ENCODE measurements at places on chromosomes 6 and 20.

GRCh38 chr6:43055966-43056365 is 2.3 kb upstream of the CUL7 start:
- DNase-seq: no peak

DNA sequence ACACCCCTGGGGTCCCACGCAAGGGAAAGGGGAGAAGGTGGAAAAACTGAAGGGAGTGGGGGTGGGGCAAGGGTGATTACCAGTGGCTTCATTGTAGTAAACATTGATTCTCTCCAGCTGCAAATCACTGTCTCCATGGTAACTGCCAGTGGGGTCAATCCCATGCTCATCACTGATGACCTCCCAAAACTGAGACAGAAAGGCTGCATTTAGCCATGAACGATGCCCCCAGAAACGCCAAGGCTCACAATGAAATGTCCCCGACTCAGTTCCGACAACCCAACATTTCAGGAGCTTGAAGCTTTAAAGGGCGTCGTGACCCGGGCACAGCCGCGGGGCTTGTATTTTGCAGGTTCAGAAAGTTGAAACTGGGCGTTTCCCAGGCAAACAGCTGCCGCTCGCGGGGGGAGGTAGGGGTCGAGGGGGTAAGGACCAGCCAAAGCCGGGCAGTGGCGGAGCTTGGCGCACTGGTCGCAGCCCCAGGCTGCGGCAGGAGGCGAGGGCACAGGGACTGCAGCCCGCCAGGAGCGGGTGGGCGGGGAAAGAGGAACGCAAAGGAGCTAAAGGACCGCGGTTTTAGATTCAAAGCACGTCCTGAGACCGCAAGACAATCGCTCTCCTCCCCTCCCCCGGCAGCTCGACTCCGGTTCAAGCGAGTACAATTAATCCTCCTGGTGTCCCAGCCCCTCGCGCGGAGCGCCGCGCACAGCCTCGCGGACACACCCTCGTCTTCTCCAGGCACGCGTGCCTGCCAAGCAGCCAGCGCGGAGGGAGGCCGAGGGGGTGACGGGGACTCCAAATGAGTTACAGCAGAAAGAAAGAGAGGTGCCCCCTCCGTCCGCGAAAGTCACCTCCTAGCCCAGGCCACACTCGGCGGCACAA is 731 bp downstream of the TUBB2B start:
- no peak for DNase-seq

DNA sequence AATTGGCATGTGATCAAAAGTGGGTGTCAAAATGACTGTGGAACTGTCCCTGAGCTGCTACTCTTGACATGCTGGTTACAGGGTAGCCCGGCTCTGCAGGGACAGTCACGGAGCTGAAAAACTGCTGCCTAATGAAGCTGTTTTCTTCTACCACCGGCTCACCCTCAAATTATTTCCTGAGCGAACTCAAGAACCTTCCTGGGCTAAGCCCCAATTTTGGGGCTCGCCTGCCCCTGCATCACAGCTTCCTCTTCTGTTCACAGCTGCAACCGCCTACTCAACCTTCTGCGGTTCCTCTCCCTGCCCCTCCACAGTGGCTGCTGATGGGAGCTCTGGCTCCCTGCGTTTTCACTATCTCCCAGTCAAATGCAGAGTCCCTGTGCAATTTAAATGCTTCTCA is 110.8 kb upstream of the MLN start:
- peak; percentile 53 for DNase-seq

DNA sequence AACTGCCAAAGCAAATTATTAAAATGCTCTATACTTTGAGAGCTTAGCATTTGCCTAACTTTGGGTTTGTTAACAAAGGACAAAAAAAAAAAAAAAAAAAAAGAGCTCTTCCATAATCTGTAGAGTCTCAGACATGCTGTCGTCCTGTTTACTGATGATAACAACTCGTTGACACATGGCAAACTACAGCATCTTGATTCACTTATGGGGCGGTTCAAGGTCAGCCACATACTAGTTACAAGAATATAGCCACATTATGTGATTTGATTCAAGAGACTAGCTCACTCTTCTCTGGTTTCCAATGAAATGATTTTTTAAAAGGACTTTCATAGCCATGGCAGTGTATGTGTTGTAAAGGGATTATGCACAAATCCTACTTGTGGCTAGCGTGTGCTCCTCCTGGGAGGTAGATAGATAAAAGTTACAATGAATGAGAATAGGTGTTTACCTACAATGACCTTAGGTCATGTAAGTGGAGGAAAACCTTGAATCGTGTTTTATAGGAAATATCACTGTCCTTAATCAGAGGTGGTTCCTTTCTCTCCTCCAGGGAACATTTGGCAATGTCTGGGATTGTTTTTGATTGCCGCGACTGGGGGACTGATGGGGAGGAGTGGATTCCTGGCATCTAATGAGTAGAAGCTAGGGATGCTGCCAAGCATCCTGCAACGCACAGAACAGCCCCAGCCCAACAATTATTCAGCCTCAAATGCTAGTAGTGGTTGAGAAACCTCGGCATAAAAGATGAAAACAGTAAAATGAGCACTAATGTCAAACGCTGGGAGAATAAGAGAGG is 969.2 kb upstream of the SLC35B3 start:
- DNase-seq: no peak

DNA sequence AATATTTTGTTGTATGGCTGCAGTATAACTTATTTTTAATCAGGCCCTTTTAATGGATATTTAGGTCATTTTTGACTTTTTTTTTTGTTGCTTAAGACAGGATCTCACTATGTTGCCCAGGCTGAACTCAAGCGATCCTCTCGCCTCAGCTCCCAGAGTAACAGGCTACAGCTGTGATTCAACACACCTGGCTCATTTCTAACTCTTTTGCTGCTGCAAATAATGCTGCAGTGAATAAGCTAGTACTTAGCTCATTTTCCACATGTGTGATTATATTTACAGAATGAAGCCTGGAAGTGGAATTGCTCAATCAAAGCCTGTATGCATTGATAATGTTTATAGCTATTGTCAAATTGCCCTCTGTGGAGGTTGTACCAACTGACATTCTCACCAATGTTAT is 1.1 kb downstream of the GTSF1L start:
- no peak for DNase-seq

DNA sequence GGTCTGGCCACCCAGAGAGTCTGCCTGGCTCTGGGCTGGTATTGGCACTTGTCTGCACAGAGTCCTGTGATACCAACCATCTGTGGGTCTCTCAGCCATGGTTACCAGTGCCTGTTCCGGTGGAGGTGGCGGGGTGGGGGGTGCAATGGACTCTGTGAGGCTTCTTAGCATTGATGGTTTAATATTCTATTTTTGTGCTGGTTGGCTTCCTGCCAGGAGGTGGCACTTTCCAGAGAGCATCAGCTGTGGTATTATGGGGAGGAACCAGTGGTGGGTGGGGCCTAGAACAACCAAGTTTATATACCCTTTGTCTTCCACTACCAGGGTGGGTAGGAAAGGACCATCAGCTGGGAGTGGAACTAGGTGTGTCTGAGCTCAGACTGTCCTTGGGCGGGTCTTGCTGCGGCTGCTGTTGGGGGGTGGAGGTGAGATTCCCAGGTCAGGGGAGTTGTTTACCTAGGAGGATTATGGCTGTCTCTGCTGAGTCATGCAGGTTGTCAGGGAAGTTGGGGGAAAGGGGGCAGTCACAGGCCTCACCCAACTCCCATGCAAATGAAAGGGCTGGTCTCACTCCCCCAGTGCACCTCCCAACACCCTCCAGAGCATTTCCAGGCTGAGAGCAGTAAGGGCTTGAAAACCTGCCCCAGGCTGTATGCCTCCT is 117.5 kb downstream of the FLRT3 start:
- DNase-seq: no peak

- peak; percentile 74 for DNase-seq
These were observed 18.9 kb downstream of the PCNA start for GRCh38 chr20:5100684-5101347.

- no peak for DNase-seq
These were observed 198.2 kb upstream of the SSTR4 start for GRCh38 chr20:22836877-22837276.

GRCh38 chr20:23083553-23084220 is 2.4 kb downstream of the CD93 start:
- no peak for DNase-seq

DNA sequence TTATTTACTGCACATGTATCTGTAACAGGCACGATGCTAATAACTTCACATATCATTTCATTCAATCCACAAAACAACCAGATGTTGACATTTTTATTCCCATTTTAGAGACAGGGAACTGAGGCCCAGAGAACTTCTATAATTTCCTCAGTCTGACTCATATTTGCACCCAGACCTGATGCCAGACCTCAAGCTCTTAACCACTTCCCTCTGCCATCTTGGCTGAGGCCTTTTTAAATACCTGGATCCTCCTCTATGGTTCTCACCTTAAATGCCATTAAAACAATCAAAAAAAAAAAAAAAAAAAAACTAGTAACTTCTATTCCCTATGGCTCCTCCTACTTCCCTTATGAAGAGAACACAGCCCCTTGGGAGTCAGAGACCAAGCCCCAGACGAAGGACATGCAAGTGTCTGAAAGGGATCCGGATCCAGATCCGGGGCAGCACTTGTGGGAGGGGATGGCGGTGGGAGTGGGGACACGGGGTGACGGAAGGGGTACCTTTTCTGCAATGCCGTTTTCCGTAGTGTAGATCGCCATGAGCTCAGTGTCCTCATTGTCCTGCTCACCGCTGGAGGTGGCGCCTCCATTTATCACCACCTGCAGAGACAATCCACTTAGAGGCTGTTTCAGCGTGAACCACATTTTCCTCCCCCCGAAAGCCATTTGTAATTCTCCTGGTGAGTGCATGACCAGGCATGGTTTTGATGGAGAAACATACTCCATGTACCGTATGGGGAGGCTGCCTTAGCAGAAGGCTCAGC is 88.7 kb downstream of the SLC23A2 start:
- no peak for DNase-seq

DNA sequence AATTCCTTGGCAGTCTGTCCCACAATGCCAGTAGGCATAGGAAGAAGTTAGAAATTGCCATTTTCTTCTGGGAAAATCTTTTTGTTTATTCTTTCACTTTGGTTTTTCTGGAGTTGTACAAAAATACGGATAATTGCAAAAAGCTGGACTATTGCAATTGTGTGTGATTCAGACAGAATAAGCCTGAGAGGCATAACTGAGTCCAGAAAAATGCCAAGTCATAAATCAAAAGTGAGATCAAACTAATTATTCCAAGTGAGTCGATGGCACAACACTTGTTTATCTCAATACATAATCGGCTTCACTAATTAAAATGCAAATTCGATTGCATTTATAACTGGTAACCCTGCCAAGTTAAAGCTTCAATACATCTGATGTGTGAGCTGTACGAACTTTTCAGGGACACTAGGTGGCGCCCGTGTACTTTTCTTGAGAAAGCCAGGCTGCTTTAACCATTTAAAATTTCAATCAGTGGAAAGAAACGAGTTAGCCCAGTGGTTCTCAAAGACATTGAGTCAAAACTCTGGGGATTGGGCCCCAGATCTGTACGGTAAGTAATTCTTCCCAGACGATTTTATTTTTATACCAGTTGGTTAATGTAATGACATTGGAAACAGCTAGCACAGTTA is 102.6 kb downstream of the LAMP5 start:
- DNase-seq: peak; percentile 76

- DNase-seq: no peak
These were observed 932 bp upstream of the EZR start for GRCh38 chr6:158819977-158820622.

DNA sequence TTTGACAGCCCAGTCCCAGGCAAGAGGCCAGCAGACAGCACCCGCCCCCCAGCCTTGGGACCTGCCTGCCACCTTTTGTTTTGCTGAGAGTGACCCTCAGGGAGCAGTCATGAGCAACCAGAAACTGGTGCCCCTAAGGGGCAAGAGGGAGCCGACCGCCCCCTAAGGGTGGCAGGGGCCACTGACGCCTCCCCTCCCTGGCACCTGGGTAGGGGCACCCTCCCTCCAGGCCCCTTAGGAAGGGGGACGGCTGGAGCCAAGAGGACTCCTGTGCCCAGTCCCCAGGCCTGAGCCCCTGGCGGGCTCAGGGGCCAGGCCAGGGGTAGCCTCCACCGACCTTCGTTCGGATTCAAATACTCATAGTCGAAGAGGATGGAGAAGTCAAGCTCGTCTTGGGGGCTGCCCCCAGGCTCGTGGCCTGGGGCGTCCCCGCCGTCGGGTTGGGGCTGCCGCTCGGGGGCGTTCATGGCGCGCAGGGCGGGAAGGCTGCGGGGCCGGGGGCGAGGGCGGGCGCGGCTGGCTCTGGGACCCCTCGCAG is 417 bp downstream of the NFATC2 start:
- DNase-seq: peak; percentile 78

- DNase-seq: no peak
These were observed 39.8 kb upstream of the KIF25 start for GRCh38 chr6:167957626-167958025.

DNA sequence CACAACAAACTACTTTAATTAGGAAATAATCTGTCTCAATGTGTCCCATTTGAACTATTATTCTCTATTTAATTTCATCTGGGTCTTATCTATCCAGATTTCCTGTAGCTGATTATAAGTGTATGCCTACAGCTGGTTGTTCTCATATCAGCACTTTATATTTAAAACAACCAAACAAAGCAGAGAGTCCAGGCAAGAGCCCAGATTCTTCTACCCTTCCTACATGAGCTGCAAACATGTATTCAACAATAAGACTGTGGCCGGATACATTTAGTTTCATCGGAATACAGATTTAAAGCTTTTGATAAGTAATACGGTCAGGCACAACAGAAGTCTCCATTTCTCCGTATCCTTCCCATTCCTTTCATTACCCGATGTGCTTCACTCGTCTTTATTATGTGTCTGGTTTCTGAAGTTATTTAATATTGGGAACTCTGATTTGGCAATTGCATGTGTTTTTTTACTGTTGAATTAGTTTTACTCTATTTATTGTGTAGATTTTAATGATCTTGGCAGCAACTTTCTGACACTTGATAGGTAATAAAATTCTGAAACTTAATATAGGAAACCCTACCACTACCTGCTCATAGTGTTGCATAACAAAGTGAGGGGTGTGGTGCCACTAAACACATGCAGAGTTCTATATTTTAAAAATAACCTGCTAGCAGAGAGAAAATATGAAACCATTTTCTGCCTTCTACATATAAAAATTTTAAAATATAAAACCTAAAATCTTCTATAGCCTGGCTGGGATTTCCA is 653.5 kb upstream of the PTCHD4 start:
- DNase-seq: no peak

GRCh38 chr20:15047042-15047441 is 709.6 kb upstream of the FLRT3 start:
- no peak for DNase-seq

GRCh38 chr20:59520814-59521213 is 83.5 kb upstream of the PHACTR3 start:
- no peak for DNase-seq

DNA sequence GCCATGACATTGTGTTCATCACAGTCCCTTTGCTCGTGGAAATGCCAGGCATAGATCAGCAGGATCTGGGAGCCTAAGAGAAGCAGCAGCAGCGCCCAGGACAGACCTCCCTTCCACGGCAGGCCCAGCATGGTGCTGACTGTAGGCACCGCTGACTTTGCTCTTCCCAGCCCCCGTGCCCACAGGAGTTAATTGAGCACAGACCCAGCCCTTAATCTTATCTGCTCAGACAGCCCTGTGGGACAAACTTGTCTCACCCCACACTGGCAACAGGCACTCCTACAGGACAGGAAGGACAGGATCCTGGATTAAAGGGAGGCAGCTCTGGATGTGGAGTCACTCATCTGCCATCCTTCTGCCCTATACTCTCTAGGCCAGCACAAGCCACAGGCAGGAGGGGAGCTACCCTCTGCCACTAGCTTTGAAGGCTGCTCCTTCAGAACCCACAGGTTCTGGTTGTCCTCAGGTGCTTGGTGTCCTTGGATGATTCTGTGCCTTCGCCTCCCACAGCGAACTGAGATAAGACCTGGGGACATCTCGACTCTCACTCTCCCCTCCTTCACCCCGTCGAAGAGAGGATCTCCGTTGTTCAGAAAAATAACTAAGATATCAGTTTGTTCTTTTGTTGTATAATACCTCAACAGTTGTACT is at the start of gene CST9L:
Gene CST9L, minus strand, starts transcription at position 165 of the 651 bp plus-strand sequence. Its CDS starts 34 bp downstream, at position 131.
- DNase-seq: no peak

All from NAMALWA (cell line).